Neural progenitor cell (in vitro differentiated cells): ENCODE measurements at places on chromosomes 6 and 20. TPM values are rescaled to one million over a fixed set of nuclear protein-coding genes. Genes with fewer than 3 reads are reported as not detected.

SMPDL3A gene
- total RNA-seq: 1.2 and 2.0 TPM in 2 replicates

CST2 gene
- not detected in 2 replicates for total RNA-seq

ZHX3 gene
- 5.2 and 6.8 TPM in 2 replicates for total RNA-seq

LCA5 gene
- 10.7 and 13.2 TPM in 2 replicates for total RNA-seq

CGA gene
- 0.46 TPM in 1 of 2 replicates, not detected in the other for total RNA-seq
